ENCODE measurements at places on chromosomes 4 and X. TPM values are rescaled to one million over a fixed set of nuclear protein-coding genes. Genes with fewer than 3 reads are reported as not detected.

The GSX2 gene
- total RNA-seq, result not detected

The ITIH6 gene
- not detected for total RNA-seq

The MAP3K15 gene
- not detected for total RNA-seq

The FGF16 gene
- not detected for total RNA-seq

The SLC26A1 gene
- total RNA-seq, result not detected

The PSAPL1 gene
- total RNA-seq, result not detected

The ZMAT1 gene
- not detected for total RNA-seq

The TRIM75 gene
- not detected for total RNA-seq

The TRO gene
- 20.7 TPM for total RNA-seq

The MAGEA4 gene
- total RNA-seq, result not detected

The GPC3 gene
- not detected for total RNA-seq

The AKAP17A gene
- total RNA-seq, result 21.4 TPM

The EDNRA gene
- total RNA-seq, result 0.86 TPM

The PTPN13 gene
- 25.1 TPM for total RNA-seq

The UGT2A3 gene
- total RNA-seq, result not detected

The BMPR1B gene
- total RNA-seq, result 0.29 TPM

The PPEF2 gene
- not detected for total RNA-seq

The WDR19 gene
- 22.8 TPM for total RNA-seq

The ZDHHC15 gene
- total RNA-seq, result not detected

The HSFX4 gene
- not detected for total RNA-seq
